G401 (cell line): ENCODE measurements at places on chromosomes 4 and X.
A peak's percentile ranks its signal among the peaks of the same experiment; 100 is the strongest.

DNA sequence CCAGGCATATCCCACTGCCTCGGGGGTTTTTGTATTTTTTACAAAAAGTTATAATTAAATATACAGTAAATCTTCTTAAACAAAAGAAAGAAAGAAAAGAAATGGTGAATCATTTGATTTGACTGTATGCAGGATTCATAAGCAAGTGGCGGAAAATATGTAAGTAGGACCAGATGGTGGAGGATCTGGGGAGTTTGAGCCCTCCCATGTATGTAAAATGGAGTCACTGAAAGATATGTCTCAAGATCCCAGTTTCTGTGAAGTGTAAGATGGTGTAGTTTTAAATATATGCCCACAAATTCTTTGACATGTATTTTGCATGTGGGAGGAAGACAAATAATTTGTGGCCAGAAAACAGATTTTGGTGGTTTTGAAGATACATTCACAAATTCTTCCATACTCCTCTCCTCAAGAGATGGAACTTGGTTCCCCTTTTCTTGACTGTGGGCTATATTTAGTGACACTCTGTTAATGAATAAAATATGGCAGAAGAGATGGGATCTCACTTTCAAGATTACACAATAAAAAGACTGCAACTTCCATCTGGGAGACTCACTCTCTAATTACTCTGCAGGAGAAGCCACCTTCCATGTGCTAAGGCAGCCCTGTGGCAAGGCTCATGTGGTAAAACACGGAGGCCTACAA is 133.6 kb upstream of the S100G start:
- no peak for DNase-seq

GRCh38 chrX:153455571-153455970 is 9.7 kb upstream of the TREX2 start:
- DNase-seq = no peak

- no peak for DNase-seq
Measured at GRCh38 chr4:137635601-137636000, 103.3 kb upstream of the PCDH18 start.

DNA sequence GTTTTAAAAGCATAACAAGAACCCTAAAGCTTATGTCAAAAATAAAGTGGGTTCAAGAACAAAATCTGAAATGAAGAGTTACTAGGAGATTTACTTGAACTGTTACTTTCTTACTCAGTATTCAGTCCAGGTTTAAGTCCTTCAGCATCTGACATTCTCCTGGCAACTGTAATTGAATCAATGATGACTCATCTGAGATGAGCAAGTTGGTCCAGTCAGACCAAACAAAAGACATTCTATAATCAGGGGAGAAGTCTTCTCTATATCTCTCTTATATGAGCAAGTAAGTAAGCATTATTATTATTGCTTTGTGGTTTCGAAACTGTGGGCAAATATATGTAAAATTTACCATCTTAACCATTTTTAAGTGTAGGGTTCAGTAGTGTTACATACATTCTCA is 34.6 kb downstream of the MAP9 start:
- DNase-seq = no peak

DNA sequence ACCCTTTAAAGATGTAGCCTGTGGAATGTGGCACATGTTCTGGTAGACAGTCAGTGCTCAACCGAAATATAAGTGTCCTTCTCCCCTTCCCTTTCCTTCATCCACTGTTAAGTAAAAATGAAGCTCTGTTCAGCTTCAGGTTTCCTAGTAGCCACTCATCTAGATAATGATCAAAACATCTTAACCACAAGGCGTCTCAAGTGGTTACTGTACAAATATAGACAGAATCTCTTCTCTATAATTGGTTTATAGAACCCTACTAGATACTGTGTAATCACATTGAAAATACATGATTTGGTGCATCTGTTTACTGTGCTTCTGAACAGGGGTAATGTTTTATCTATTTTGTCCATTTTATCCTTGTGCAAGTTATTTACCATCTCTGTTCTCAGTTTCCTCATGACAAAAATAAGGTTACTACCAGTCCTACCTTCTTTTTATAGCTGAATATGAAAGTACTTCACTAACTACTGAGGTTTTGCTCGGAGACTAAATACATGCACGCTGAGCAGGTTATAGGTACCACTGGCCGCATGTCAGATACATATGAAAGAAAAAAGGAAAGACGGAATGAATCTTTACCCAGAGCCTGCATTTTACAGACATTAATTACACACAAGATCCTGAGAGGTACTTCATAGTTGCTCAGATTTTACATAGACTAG is 20.3 kb upstream of the SLC25A4 start:
- DNase-seq = no peak

- peak; percentile 87 for DNase-seq
Measured at GRCh38 chrX:48003758-48004457, at the start of gene ZNF182. TSS of gene ZNF182 (minus strand) at chrX:48003989. CDS start at chrX:48002609, 1,380 bp downstream.

- DNase-seq = no peak
Measured at GRCh38 chrX:129782706-129783105, 3.0 kb downstream of the SASH3 start.

DNA sequence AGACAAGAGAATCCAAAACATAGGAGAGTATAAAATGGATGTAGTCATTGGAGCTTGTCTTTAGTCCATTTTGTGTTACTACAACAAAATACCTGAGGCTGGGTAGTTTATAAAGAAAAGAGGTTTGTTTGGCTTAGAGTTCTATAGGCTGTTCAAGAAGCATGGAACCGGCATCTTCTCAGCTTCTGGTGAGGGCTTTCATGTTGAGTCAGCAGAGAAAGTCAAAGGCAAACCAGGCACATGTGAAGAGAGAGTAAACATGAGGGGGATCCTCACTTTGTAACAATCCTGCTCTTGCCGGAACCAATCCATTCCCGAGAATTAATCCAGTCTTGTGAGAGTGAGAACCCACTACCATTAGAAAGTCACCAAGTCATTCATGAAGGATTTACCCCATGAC is 8.1 kb upstream of the HCCS start:
- DNase-seq = no peak

DNA sequence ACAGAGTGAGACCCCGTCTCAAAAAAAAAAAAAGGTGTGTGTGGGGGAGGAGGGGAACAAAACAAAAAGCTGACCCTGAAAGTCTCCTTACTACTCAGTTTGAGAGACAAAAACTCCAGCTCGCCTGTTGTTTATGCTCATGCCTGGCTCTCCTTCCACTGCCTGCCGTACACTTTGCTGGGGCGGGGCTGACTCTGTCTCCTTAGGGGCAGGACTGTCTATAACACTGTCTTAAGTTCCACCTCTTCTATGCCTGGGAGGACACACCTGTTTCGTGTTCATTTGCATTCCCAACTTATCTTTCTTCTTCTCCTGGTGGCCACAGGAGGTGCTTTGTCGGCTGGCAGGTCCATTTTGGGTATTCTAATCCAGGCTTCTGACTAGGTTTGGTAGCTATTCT is 81.4 kb downstream of the MTNR1A start:
- DNase-seq = no peak

- no peak for DNase-seq
Measured at GRCh38 chr4:157246964-157247363, 26.4 kb downstream of the GRIA2 start.

DNA sequence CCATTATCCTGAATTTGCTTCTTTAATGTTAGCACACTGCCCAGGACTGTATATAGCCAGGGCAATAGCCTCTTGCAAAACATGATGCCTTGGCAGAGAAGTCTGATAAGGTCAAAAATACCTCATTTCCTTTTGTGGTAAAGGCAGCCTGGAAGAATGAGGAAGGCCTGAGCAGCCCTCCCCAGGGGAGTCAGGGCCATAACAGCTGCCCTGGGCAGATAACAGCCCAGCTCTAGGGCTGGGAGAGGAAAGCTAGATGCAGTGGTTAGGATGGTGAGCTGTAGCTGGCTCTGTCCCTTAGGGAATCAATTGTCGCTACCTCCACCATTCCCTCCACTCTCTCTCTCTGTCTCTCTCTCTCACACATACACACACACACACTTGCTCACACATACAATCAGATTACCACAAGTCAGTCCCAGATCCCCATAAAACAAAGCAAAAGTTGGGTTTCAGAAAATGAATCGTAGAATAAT is 29.2 kb downstream of the EFHC2 start:
- no peak for DNase-seq

- no peak for DNase-seq
Measured at GRCh38 chr4:53189011-53189410, 176.8 kb downstream of the SCFD2 start.

GRCh38 chrX:107556967-107557366 is 71.3 kb upstream of the PRPS1 start:
- DNase-seq = no peak

DNA sequence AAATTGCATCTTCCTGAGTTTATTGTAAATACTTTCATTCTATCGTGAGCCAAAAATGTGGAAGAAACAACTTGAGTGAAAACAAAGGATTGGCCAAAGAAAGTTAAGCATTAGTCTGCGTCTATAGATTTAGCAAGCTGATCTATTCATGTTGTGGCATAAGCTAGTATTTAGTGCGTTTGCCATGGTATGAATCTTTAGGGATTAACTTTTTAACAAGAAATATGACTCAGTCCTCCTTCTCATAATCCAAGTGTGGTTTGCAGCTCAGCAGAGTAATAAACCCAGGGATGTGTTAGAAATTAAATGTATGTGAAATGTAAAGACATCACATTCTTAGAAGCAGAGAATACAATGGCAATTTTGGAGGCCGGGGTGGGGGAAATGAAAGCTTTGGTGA is 1110.9 kb downstream of the NLGN4X start:
- no peak for DNase-seq

DNA sequence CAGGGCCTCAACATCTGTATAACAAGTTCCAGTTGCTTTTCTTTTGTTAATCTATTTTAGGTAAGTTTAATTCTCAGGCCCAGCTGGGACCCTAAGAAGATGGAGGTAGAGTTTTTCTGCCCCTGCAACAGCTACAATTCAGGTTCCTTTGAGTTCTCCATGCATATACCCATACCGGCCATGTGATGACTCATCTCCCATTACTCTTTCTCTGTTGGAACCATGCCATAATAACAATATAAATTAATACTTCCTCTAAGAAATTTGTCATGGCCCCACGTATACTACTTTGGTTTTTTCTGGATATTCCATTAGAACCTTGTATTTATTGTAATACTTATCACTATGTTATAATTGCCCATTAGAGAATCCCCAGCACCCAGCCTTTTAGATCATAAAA is 1.3 kb upstream of the INTU start:
- DNase-seq = no peak

DNA sequence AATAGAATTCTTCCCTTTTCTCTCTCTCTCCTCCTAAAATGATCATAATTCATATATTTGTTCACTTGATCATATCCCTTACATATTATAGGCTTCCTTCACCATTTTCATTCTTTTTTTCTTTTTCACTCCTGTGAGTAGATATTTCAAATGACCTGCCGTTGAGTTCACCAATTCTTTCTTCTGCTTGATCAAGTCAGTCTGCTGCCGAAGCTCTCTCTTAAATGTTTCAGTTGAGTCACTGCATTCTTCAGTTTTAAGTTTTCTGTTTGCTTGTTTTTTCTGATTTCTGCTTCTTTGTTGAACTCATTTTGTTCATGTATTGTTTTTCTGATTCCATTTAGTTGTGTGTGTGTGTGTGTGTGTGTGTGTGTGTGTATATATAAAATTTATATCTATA is 354.3 kb downstream of the GPAT3 start:
- DNase-seq = no peak

- DNase-seq = no peak
Measured at GRCh38 chr4:183164963-183165362, 65.9 kb downstream of the WWC2 start.

- no peak for DNase-seq
Measured at GRCh38 chr4:152661649-152662048, 18.1 kb downstream of the TMEM154 start.

- DNase-seq = peak; percentile 10
Measured at GRCh38 chr4:87270144-87270543, 49.7 kb upstream of the KLHL8 start.

- DNase-seq = no peak
Measured at GRCh38 chr4:92045718-92046117, 258.0 kb upstream of the GRID2 start.

DNA sequence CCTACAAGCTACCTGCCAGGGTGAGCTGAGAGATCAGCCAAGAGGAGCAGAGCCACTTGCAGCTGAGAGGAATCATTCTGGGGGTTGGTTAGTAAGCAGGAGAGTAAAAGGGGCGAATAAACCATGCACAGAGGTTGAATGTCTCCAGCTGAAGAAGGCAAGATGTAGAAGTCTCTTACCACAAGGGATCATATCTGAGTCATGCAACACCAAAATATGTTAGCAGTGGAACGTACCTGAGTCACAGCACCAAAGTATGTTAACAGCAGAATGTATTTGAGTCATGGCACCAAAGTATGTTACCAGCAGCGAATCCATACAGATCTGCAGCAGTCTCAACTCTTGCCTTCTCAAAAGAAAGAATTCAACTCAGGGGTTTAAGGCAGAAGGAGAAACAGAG is 29.9 kb downstream of the C4orf51 start:
- DNase-seq = no peak

DNA sequence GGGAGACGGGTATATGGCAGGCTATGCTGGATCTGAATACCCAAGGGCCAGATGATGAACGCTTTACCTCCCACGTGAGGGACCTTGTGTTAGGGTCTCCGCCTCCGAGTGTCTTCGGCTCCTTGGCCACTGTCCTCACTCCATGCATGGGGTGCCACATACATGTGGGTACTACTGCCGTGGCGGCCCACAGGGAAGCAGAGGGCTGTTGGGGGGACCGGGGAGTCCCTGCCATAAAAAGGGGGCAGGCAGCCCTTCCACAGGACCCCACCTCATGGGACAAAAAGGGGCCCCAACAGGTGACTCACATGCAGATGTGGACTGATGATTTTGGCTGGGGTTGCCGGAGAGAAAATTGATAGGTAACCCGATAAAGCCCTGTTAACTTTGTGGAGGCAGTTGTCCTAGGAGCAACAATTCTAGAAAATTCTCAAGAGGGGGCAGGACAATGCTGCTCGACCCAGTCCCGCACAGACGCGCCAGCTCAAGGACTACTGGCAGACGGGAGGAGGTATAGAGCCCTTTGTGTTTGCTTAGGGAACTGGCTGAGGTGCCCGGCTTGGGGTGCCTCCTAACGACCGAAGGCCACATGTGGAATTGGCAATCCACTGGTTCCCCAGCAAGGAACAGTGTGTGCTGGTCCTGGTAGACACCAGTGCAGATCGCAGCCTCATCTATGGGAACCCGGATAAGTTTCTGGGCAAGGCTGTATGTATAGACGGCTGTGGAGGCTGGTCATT is 695.7 kb upstream of the AGA start:
- DNase-seq = no peak

DNA sequence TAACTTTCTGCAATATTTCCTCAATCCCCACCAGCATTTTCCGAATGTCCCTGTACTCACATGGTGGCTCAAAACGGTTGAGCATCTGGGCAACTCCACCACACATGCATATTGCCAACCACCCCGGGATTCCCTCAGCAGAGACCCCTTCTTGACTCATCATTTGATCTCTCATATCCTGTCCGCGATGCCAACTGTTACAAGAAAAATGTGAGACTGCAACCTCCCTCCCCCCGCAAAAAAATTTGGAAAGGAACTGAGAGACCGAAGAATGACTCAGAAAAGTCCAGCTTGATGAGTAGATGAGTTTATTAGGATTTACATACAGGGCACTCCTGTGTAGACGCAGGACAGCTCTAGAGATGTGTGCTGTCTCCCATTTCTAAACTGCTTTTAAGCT is 561.4 kb downstream of the ZIC3 start:
- DNase-seq = no peak
